ENCODE measurements at places on chromosomes 7 and 10.

- DNase-seq = peak; percentile 39
Observed at GRCh38 chr10:3978761-3979160, 193.8 kb upstream of the KLF6 start.

GRCh38 chr7:131284702-131285419 is 42.8 kb upstream of the MKLN1 start:
- peak; percentile 22 for DNase-seq

DNA sequence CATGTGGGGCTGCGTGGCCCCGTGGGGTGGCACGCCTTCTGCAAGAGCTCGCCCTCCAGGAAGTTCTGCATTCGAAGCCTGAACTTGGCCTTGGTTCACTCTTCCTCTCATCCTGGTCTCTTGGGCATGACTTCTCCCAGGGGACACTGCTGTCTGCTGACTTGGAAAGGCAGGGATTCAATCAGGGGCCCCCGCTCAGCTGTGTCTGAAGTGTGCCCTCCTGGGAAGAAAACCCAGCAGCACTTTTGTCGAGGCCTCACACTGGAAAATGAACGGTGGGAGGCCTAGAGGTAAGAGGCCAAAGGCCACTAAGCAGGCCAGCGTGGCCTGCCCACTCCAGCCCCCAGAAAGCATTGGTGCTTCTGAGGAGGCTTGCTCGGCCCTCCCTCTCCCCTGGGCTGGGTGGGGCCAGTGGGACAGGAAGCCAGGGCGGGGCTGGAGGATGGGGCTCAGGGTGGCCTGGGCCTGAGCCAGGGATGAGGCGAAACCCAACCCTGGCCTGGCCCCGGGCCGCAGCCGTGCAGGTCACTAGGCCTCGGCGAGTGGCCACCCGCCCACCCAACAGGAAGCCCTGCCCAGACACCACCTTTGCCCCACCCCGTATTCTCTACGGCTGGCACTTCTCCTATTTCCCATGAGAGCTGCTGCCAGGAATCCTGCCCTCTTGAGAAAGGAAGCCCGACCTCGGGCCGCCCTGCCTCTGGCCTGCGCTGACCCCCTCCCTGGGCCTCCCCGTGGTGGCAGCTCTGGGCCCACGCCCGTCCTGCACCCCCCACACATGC is 81.1 kb downstream of the ZMIZ1 start:
- DNase-seq = peak; percentile 81

- no peak for DNase-seq
Observed at GRCh38 chr7:16813232-16813616, 8.4 kb upstream of the AGR2 start.

DNA sequence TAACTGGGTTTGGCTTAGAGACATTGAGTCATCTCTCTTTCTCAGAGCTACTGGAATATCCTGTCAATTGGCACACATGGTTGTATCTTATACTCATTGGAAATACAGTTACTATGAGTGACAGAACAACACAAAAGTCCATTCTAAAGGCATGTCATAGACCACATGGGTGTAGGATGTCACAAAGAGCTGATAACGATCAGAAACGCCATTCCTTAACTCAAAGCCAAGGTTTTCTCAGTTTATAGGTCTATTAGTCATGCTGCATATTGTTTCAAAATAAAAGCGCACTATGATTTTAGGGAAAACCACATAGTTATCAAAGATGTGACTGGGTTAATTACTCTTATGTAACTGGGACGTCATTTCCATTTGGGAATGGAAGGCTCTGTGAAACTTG is 147.2 kb upstream of the FAM171A1 start:
- peak; percentile 34 for DNase-seq

DNA sequence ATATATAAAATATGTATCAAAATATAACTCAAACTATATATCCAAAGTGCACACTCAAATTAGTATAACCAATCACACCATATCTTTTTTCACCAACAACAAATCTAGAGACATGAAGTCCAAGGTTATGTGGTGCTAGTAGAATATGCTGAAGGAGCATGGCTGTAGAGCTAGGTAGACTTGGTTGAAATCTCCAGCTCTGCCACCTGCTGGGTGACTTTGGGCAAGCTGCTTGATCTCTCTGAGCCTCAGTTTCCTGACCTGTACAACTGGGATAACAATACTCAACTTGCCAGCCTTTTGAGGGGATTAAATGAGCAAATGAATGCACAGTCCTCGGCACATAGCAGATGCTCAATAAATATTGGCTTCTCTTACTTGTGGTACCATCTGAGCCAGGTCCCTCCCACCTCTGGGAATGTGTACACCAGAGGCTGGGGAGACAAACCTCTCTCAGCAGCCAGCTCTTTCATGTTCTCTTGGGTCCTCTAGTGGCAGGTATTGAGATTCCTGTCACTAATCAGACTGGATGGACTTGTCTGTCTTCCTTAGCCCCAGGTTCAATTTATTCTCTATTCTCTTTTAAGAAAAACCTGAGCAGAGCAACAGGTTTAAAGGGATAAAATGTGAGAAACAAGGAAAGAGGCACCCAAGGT is 94.3 kb upstream of the PDE1C start:
- peak; percentile 79 for DNase-seq

DNA sequence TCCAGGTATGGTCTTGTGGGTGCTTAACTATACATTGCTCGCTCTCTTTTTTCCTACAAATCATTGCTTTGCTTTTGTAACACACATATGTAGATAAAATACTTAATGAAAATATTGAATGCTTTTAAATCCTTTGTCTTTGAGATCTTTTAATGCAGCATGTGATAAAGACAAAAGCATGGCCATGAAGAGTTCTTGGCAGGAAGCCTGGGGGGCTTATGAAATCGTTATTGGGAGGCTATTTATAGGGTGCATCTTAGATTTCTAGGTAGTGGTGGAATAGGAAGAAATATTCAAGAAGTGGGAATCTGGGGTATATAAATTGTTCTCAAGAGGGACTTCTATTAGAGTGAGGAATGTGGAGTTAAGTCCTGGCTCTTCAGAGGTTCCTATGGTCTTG is 21.9 kb downstream of the UBE2D1 start:
- no peak for DNase-seq

DNA sequence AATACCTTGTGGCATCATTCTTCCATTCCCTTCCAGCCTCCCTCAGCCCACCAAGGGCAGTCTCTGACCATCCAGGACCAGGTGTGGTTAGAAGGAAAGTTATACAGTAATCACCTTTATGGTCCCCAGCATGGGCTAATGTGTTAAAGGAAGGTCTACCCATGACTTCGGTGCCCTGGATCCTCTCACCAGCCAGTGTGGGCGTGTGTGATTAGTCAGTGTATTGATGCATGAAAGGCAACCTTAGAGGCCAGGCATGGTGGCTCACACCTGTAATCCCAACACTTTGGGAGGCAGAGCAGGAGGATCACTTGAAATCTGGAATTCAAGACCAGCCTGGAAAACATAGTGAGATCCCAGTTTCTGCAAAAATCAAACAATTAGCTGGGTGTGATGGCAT is 88.9 kb downstream of the APBB1IP start:
- no peak for DNase-seq

GRCh38 chr10:132158122-132158741 is 28.5 kb upstream of the DPYSL4 start:
- DNase-seq = no peak

DNA sequence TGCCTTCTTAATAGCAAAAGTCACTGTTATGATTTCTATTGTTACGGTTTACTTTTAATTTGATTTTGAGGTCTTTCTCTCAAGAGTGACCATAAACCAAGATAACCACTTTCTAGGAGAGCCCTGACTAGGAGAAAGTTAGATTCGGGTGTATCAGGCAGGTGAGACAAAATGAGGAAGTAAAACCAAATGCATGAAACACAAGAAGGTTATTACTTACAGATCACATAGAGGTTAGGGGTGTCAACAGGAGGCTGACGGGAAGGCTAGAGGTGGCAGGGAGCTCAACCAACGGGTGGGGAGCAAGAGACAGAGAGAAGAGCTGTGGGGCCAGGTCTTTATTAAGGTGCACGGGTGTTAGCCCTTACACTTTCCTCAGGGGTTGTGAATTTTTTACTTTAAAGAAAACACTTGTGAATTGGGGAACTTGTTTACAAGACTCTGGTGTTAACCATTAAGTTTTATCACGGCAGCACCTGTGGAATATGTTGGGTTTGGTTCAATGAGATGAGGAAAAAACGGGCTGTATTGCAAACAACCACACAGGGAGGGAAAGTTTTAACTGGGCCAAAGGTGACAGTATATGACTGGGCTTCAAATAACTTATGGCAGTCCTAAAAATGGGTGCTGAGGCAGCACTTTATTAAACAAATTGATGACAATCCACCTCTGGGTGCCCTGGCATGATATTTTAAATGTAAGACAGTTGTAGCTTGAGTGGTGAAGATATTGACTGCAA is 154.9 kb downstream of the SDHAF3 start:
- no peak for DNase-seq

All from cardiac fibroblast (primary cell).